NCI-H2029 treated with DMSO at 0.1 percent for 48 hours (cell line): ENCODE measurements at places on chromosomes 1 and 21.

DNA sequence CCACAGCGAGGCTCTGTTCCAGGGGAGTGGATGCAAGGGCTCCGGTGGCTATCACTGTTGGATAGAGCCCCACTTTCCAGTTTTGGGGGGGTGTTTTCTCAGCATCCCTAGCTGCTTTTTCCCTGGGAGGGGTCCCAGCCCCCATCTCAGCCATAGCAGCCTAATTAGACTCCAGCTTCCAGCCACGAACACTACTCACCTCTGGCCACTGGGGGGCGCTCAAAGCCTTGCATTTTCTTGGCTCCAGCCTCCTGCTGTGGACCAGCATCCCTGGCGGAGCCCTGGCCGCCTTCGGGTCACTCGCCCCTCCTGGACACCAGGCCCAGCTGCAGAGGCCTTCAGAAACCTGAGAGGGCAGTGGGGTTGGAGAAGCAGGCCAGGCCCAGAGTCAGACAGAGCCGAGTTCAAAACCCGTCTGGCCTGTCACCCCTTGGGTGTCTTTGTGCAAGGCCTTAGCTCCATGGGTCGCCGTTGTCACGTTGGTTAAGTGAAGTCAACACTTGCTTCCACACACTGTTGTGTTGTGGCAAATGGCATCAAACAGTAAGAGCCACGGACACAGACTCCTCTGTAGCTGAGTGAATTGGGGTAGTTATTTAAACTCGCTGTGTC, 93.5 kb upstream of the ACTL8 start:
- DNase-seq: no peak

- no peak for DNase-seq
Observed at GRCh38 chr1:182715531-182715930, 31.1 kb upstream of the RGS8 start.

DNA sequence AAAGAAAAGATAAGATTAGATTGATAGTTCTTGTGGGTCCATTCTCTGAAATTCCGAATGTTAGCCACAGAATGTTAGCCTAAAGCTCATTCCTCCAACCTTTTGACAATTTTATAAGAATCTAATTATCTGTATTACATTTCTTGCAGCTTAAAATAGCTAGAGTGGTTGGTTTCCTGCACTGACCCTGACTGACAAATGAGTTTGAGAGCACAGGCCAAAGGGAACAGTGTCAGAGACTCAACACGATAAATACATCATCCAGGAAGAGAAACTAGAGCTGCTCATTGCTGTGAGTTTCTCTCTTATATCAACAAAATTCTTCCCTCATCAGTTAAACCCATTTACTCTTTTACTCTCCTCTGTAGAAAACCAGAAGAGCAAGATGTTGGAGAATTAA, 82.1 kb upstream of the PPM1J start:
- no peak for DNase-seq

DNA sequence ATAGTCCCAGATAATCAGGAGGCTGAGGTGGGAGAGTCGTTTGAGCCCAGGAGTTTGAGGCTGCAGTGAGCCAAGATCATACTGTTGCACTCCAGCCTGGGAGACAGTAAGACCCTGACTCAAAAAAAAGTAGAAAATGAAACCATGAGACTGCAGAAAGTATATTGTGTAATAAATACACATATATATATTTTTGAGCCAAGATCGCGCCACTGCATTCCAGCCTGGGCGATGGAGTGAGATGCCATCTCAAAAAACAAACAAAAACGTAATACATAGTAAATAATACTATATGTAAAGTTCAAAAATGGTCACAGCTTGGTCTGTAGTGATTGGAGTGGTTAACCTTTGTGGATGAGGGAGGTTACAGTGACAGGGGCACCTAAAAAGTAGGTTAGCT, 9.7 kb downstream of the BRDT start:
- no peak for DNase-seq

GRCh38 chr1:12215118-12215961, 14.5 kb upstream of the VPS13D start:
- DNase-seq: no peak
